Activated CD4-positive, alpha-beta memory T cell treated with anti-CD3 and anti-CD28 coated beads, Interleukin-2, amount 10 ng/mL, durations not matched to agents 7 days and 5 days (primary cell): ENCODE measurements at places on chromosomes 6 and 20. TPM values are rescaled to one million over a fixed set of nuclear protein-coding genes. Genes with fewer than 3 reads are reported as not detected.

Gene SHLD1
- 9.4 TPM for total RNA-seq

Gene NOTCH4
- 0.60 TPM for total RNA-seq

Gene HLA-F
- total RNA-seq: 318 TPM

DNA sequence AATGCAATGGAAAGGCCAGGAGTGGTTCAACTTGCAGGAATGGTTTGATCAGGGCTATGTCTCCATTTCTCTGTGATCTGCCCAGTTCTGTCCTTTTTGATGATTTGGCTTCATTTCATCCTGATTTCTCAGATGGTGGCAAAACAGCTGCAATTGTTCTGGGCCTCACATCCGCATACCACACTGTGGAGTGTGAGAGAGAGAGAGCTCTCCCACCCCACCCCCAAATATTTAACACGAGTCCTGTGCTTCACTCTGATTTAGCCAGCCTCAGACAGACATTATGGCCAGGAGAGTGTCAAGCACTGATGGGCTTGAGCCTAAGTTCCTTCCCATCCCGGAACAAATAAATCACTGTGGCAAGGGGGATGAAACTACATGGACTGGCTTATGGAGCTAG is 284.6 kb downstream of the CDC5L start:
- H3K27ac ChIP-seq: no peak overlapping the region
- no peaks in the 10 kb centered on the region for H3K36me3 ChIP-seq
- H3K4me3 ChIP-seq: no peak overlapping the region
- peaks cover 7% of the 10 kb centered on the region for H3K27me3 ChIP-seq
- DNase-seq: no peak

DNA sequence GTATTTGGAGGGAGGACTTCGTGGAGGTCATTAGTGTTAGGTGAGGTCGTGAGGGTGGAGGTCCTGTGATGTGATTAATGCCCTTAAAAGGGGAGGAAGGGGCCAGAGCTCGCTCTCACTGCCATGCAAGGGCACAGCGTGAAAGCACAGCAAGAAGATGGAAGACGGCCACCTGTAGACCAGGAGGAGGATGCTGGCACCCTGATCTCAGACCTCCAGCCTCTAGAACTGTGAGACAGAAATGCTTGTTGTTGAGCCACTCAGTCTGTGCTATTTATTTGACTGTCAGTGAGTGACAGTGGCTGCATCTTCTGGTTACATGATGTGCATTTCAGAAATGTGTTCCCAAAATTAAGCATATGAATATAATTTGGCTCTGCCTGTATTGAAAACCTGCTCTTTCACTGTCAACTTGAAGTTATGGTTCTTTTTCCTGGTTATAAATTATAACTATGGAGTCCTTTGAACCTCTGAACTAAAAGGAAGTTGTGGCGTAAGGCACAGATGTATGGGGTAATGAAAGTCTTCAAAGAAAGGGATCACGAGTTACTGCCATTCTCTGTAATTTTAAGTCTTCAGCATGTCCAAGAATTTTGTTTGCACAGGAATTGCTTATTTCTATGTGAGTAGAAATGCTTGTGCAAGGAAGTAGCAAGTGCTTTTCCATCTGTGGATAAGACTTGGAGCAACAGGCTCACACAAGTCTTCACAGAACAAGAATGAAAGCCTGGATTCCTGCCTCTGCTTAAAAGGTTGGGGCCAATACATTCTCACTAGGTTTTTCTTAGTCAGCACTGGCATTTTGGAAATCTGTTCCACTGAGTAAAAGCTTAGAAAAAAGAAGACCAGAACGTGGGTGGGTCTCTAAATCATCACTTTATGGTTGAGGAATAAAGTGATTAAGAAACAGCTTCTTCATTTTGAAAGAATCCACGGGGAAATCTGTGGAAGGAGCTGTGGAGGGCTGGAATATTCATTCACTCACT is 10.3 kb downstream of the PPP1R14C start:
- no peaks in the 10 kb centered on the region for H3K36me3 ChIP-seq
- H3K27me3 ChIP-seq: peaks cover 54% of the 10 kb centered on the region
- DNase-seq: no peak
- H3K4me1 ChIP-seq: peaks cover 29% of the 10 kb centered on the region
- H3K27ac ChIP-seq: no peak overlapping the region

- no peaks in the 10 kb centered on the region for H3K4me1 ChIP-seq
- DNase-seq: no peak
- no peaks in the 10 kb centered on the region for H3K36me3 ChIP-seq
- no peaks in the 10 kb centered on the region for H3K27me3 ChIP-seq
These were observed 41.9 kb downstream of the SYCP2 start for GRCh38 chr20:59891581-59891980.

- H3K36me3 ChIP-seq: peaks cover 96% of the 10 kb centered on the region
- no peaks in the 10 kb centered on the region for H3K27me3 ChIP-seq
- H3K4me3 ChIP-seq: no peak overlapping the region
- peaks cover 94% of the 10 kb centered on the region for H3K4me1 ChIP-seq
These were observed 68.2 kb upstream of the SUPT3H start for GRCh38 chr6:45445749-45446549.

GRCh38 chr6:148888856-148889255 is 142.0 kb downstream of the UST start:
- no peaks in the 10 kb centered on the region for H3K4me1 ChIP-seq
- H3K27me3 ChIP-seq: no peaks in the 10 kb centered on the region
- H3K36me3 ChIP-seq: no peaks in the 10 kb centered on the region
- no peak overlapping the region for H3K4me3 ChIP-seq
- no peak for DNase-seq

- no peak overlapping the region for H3K27ac ChIP-seq
- peaks cover 18% of the 10 kb centered on the region for H3K27me3 ChIP-seq
- peaks cover 2% of the 10 kb centered on the region for H3K4me1 ChIP-seq
- no peaks in the 10 kb centered on the region for H3K36me3 ChIP-seq
- H3K4me3 ChIP-seq: no peak overlapping the region
These were observed 32.7 kb downstream of the CFAP61 start for GRCh38 chr20:20085071-20085470.

GRCh38 chr6:162289972-162290371 is 437.6 kb downstream of the PRKN start:
- no peaks in the 10 kb centered on the region for H3K4me1 ChIP-seq
- H3K27me3 ChIP-seq: no peaks in the 10 kb centered on the region
- no peak for DNase-seq
- H3K36me3 ChIP-seq: no peaks in the 10 kb centered on the region
- no peak overlapping the region for H3K4me3 ChIP-seq

- no peak overlapping the region for H3K27ac ChIP-seq
- H3K4me1 ChIP-seq: peaks cover 19% of the 10 kb centered on the region
- peaks cover 11% of the 10 kb centered on the region for H3K27me3 ChIP-seq
- H3K36me3 ChIP-seq: peaks cover 4% of the 10 kb centered on the region
These were observed 6.4 kb upstream of the LY86 start for GRCh38 chr6:6582131-6582530.

- H3K4me3 ChIP-seq: no peak overlapping the region
- peaks cover 10% of the 10 kb centered on the region for H3K4me1 ChIP-seq
- no peak for DNase-seq
- H3K36me3 ChIP-seq: peaks cover 76% of the 10 kb centered on the region
- H3K27me3 ChIP-seq: no peaks in the 10 kb centered on the region
- H3K27ac ChIP-seq: no peak overlapping the region
These were observed 60.6 kb downstream of the IGF2R start for GRCh38 chr6:160029525-160029924.
